Adrenal gland (tissue), 19 donors: ENCODE measurements at places on chromosomes 16 and 17. TPM values are rescaled to one million over a fixed set of nuclear protein-coding genes. Genes with fewer than 3 reads are reported as not detected.

MYH1 gene
- not detected for total RNA-seq

- no peak for DNase-seq
Measured at GRCh38 chr16:15919331-15919730, 30.1 kb upstream of the ABCC1 start.

OR1F1 gene
- not detected for total RNA-seq

DNA sequence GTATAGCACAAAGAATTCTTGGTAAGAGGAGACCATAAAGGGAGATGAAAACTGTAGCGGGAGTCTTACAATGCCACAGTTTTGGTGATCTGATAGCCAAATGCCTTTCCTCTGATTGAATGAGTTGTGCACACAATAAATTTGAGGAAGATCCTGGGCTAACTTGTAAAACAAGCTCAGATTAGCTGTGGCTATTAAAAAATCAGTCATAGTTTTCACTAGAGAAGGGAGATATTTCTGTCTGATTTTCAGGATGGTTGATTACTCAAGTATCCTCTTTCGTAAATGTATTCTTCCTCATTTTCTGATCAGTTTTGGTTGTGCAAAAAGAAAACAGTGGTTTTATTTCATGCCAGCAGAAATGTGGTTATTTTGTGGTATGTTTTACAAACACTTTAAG, 9.1 kb upstream of the METTL9 start:
- DNase-seq = no peak

DNA sequence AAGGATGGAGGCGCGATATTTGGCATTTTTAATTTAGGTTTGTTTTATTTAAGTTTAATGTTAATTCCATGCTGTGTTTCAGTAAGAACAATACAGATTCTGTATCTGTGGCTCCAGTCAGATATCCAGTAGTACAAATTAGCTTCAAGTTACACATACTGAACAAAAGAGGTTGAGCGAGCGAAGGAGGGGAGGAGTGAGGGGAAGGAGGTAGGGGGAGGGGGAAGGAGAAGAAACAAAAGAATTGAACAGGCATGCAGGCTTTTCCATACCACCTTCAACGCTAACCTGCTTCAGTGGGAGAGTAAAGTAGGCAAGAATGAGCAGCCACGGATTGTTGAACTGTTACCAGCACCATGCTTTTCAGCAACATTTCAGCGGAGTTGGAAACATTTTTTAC, 55.5 kb downstream of the YWHAE start:
- no peak for DNase-seq

DNA sequence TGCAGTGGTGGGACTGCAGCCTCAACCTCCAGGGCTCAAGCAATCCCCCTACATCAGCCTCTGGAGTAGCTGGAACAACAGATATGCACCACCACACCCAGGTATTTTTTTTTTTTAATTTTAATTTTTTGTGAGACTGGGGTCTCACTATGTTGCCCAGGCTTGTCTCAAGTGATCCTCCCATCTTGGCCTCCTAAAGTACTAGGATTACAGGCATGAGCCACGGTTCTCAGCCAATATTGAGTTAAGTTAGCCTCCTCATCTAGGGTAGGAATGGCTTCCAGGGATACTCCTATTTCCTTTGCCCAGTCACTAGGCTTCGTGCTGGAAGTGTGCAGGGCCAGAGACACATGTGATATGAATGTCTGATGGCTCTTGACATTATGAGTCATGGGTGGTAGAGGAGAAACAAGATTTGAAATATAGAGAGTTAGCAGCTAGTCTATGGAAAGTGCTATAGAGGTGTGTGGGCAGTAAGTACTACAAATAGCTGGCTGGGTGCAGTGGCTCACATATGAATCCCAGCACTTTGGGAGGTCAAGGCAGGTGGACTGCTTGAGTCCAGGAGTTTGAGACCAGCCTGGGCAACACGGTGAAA, 8.0 kb upstream of the HES7 start:
- no peak for DNase-seq

DNA sequence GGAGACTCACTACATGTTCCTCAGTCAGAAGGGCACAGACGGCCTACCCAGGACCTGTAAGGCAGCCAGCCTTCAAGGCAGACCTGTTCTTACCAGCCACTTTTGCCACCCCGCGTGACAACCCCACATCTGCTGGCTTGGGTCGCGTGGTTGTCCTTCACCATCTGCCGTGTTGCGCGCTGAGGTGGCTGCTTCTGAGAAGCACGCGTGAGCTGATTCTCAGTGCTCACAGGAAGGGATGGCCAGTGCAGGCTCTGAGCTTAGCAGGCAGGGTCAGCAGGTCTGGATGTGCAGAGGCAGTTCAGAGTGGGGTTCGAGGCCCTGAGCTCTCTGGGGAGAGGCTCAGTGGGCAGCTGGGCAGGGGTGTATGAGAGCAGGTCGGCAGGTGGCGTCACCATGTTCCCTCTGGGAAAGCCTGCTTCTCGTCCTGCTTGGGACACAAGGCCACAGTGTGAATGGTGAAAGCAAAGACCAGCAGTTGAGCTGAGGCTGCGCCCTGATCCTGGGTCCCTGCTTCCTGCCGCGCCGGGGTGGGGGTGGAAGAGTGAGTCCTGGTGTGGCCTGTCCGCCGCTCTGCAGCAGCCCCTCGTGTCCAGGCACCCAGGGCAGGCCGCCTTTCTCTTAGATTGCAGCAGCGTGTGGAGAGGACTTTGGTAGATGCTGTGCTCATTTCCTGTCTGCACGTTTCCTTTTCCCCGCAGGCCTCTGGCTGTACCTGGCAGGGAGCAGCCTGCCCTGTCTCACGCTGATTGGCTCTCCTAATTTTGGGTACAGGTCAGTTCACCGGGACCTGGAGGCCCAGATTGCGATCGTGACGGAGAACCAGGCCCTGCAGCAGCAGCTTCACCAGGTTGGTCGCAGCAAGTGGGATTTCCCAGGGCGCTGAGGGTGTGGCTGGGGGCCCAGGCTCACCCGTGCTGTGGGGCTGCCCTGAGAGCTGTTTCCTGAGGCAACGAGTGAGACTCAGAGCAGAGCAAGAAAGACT, 36.0 kb downstream of the PGS1 start:
- DNase-seq = no peak

DNA sequence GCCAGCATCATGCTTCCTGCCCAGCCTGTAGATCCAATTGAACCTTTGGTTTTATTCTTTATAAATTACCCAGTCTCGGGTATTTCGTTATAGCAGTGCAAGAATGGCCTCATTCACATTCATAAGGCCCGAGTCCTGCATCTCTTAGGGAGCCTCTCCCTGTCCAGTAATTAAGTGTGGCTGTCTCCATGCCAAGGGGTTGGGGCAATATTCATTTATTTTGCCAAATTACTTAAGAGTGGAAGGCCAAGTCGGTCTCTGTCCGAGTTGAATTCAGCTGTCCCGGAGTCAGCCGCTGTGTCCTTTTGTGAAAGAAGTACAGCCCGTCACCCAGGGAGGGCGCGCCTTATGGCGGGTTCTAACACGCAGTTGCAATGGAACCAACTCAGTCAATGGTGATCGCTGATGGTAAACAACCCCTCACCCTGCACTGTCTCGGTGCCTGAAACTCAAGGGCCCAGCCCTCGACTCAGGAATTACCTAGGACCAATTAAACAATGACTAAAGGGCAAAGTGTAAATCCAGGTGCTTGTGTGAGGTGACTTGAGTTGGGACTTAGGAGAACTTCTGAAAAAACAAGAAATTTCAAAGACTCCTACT, 22.2 kb downstream of the KIAA0513 start:
- DNase-seq = no peak

DNA sequence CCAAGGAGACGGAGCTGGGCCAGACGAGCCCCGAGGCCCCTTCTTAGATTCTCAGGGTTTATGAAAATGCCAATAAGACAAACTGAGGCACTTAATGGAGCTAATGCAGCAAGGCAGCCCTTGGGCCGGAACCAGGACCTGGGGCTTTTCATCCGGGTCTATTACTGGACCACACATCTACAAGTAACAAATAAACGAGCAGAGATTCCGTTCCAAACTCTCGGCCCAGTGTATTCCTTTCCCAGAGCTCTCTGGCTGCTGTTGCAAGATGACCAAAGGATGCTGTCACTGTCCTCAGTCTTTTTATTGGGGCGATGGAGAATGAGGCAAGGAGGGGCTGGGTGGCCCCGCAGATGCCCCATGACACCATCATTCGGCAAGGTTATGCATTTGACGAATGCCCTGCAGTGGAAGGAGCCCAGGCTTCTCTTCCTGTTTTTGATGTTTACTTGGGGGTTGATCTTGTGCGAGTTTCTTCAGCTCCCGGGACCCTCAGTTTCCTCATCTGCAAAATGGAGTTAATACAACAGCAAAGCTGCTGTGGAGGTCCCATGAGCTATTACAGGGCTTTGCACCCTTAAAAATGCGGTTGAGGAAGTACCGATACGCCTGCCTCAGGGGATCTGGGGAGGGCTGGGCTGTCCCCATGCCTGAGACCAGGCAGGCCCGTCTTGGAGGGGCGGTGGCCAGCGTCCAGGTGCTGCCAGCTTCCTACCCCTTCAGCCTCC, 1.1 kb upstream of the NTN1 start:
- no peak for DNase-seq

DNA sequence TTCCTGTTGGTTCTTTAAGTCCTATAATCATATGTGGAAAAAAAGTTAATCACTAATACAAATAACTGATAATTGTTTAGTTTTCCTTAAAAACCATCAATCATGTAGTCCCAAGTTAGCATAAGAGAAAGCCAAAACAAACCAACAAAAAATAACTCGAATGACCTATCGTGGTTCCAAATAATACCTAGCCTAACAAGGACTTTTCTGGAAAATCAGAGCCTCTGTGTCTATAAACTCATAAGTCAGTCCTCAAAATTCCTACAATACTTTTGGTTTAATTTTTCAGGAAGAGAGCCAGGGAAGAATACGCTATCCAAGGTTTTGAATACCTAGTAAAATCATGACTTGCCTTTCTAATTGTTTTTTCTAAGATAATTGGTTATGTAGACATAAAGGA, 975.3 kb upstream of the SOX9 start:
- DNase-seq = no peak

GRCh38 chr17:66777689-66778225, 57.2 kb upstream of the CACNG5 start:
- DNase-seq = no peak

- no peak for DNase-seq
Measured at GRCh38 chr16:54651440-54652195, 279.0 kb upstream of the IRX5 start.

GRCh38 chr17:79549141-79549915, 61.5 kb downstream of the RBFOX3 start:
- DNase-seq = no peak
